KBM-7 (cell line): ENCODE measurements at places on chromosomes 1 and 21.

DNA sequence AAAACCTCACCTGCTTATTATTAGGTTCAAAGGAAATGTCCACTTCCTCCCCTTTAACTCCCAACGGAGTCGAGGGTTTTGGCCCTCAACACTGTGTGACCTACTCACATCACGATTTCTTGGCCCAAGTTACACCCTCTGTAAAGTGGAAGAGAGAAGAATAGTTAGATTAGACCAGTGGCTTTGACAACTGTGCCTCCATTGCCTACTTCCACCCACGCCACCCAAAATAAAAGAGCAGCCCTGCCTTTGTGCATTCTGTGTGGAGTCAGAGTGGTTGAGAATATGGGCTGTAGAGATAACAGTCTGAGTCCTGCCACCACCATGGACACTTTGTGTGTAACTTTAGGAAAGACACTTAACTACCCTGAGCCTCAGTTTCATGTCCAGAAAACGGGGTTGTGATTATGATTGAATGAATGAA is 4.1 kb upstream of the HDGF start:
- no peak for DNase-seq

GRCh38 chr1:70083519-70083918 is 121.9 kb downstream of the LRRC40 start:
- peak; percentile 84 for DNase-seq

GRCh38 chr1:63277195-63278192 is 44.9 kb upstream of the FOXD3 start:
- no peak for DNase-seq

DNA sequence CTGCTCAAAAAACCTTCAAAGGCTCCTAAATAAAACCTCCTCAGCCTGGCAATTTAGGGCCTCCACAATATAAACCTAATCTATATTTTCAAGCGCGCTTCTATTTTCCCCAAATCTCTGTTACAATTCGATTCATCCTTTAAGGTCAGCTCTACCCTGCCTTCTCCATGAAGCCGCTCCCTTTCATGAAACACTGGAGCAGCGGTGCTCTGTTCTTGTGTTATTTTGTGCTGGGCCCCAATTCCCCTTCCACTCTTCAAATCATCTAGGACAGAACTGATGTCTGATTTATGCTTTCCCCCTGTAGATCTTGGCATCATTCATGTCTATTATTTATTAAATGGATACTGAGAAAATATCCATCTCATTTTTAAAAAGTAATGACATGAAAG is 6.9 kb downstream of the ERRFI1 start:
- no peak for DNase-seq

DNA sequence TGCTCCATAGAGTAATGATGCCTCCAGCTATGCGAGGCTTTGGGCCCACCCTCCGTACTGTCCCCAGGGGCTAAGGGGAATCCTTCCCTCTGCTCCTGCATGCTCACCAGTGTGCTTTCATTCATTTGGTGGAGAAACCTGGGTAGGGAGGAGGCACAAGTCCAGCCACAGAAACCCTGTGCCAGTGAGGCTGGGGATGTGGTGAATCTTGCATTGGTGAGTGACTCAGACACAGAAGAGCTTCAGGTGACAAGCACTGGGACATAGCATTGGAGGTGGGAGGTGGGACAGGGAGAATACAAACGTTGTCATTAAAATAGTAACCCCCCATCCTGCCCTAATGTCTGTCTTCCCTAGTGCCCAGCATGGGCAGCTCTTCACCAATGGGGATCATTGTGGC is 5.2 kb downstream of the FCGR2A start:
- DNase-seq: no peak

GRCh38 chr1:94798054-94798453 is 22.1 kb upstream of the SLC44A3 start:
- DNase-seq: no peak

- peak; percentile 91 for DNase-seq
These were observed 2.4 kb upstream of the IKBKE start for GRCh38 chr1:206467915-206468314.

DNA sequence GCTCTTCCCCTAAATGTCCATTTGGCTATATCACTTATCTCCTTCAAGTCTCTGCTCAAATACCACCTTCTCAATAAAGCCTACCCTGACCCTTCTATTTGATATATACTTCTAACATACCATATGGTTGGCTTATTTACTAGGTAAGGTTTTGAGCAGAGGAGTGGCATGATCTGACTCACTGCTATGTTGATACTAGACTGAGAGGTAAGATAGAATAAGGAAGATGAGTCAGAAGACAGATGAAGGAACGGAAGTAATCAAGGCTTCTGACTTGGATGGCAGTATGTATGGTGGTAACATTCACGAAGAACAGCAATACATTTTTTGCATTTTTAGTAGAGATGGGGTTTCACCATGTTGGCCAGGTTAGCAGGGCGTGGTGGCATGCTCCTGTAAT is 4.8 kb upstream of the HRNR start:
- DNase-seq: no peak

DNA sequence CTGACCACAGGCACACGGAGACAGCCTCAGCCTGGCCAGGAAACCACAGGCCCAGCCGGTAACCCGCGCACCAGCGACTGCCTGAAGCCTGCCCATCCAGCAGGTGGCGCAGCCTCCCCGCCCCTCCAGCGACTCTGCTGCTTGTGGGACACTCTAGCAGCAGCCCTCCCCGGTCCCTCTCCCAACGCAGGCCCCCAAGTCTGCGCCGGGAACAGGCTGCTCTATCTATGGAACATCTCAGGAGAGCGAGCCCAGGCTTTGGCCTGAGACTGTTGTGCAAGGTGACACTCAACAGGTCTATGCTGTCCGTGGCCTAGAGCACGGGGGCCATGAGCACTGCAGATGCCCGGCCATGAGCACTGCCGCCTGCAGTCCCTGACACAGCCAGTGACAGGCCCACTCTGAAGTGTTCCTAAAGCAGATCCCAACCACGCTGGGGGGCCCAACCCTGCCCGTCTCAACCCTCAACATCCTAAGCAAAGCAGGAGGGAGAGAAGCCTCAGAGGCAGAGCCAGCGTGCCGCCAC is 28.4 kb downstream of the WDR4 start:
- peak; percentile 70 for DNase-seq

DNA sequence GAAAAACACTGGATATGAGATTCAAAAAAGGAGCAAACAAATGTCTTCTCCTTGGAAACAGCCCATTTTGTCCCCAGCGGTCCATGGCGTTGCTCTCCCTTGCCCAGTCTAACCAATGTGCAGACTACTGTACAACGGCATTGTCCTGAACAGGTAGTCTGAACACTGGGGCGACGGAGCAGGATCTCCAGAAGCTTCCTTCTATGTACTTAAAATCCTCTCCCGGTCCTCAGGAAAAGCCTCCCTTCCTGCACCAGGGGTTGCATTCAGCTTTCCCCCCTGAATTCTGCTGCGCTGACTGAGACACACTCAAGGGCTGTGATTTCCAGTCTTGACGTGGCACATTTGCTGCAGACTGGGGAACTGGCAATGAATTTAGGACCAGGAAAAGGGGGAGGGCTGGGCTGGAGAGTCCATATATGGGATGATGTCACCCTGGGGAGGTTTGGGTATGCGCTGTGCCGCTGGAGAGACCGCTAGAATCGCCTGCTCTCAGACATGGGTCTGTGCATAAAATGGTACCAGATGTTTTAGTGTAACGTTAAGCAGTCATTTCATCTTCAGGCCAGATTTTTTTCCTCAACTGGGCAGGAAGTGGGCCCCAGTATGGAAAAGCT is 275.9 kb upstream of the C1orf105 start:
- peak; percentile 49 for DNase-seq

DNA sequence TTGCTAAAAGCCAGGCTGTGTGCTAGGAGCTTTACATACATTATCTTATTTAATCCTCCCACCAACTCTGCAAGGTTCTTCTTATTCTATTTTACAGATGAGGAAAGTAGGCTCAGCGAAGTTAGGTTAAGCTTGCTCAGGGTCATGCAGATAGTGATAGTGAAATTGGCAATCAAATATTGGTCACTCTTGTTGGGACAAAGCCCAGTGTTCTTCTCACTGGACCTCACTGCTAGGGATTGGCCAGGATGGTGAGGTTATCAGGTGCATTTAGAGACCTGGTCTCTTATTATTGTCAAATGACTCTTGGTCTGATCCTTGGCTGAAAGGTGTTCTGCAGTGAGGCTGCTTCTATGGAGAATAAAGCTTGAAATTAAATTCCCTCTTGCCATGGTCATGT is 145.1 kb downstream of the CNIH3 start:
- no peak for DNase-seq
